ENCODE measurements at places on chromosomes 1 and 21. TPM values are rescaled to one million over a fixed set of nuclear protein-coding genes. Genes with fewer than 3 reads are reported as not detected.

The NEK2 gene
- 2.9 TPM for total RNA-seq

The LCE1D gene
- not detected for total RNA-seq

The LRRIQ3 gene
- total RNA-seq: 0.82 TPM

The IFI44L gene
- 7.3 TPM for total RNA-seq

The RORC gene
- under 0.01 TPM for total RNA-seq

The ADAM30 gene
- total RNA-seq: not detected

The CCDC181 gene
- total RNA-seq: 7.3 TPM

The RAP1GAP gene
- total RNA-seq: 18.8 TPM

The OR2T35 gene
- under 0.01 TPM for total RNA-seq

The LRRC53 gene
- under 0.01 TPM for total RNA-seq

The SLC45A1 gene
- total RNA-seq: 8.6 TPM

The MYCL gene
- 9.4 TPM for total RNA-seq

The TMEM52 gene
- 1.6 TPM for total RNA-seq
